ENCODE measurements at places on chromosomes 7 and 10.

GRCh38 chr10:93963434-93963833 lies 30.3 kb upstream of the PLCE1 start:
- no peak for DNase-seq

GRCh38 chr7:513521-514166 lies 6.0 kb downstream of the PDGFA start:
- DNase-seq: no peak

GRCh38 chr7:115122388-115122787 lies 200.5 kb downstream of the MDFIC start:
- no peak for DNase-seq

GRCh38 chr10:53434413-53434812 lies 661.8 kb upstream of the MBL2 start:
- no peak for DNase-seq

DNA sequence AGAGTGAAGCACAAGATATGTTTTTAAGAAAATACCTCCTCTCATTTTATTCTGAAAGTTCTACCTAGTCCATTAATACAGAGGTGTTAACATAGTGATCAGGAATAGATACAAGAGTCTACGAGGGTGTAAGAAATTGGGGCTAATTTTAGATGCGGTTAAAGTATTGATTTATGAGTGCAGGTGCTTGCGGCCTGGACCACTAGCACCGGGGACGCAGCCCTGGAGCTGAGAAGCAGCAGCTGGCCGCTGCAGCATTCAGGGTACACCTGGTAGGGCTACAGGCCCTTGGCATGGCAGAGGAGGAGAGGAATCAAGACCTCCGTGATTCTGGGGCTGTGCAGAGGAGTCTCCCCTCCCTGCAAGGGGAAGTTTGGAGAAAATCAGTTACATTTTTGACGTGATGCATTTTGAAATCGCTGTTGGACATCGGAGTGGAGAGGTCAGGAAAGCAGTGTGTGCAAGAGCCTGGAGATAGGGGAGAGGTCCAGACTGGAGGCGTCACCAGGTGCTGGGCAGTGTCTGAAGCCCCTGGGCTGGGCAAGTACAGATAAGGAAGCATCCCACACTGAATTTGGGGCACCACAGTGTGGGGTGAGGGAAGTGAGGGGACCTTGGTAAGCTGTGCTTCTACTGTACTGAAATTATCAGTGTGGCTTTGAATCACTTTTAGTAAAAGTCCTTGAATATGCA lies 112.3 kb downstream of the VWC2 start:
- DNase-seq: no peak

DNA sequence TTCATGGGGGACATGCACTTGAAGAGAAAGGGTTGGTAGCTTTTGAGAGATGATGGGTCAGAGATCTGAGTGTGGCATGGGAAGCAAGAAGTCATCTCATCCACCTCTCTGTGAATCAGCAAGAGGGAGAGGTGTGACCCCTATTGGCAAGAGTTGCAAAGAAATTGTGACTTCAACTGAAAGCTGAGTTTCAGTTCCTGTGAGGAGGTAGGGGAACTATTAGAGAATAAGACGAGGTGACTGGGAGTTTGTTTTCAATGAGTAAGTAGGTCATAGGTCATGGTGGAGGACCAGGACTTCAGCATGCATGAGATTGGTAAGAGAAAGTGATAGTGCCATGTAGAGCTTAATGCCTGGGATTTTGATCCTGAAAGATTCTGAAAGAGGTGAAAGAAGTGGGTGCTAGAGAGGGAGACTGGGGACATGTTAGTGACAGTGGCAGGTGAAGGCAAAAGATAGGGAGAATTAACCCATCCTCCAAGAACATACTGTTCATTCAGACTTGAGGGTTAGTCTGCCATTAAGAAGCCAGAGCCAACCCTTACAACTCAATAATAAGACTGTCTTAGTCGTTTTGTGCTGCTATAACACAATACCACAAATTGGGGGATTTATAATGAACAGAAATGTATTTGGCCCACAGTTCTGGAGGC lies 75.5 kb upstream of the CAPZA2 start:
- DNase-seq: no peak

All from stimulated activated CD8-positive, alpha-beta memory T cell treated with anti-CD3 and anti-CD28 coated beads, Interleukin-15, amount 100 ng/mL, for 24 hours (primary cell).